Fibroblast of skin of back (primary cell): ENCODE measurements at places on chromosomes 1 and 21.

- DNase-seq, result no peak
Measured at GRCh38 chr1:209512821-209513220, 70.7 kb upstream of the CAMK1G start.

DNA sequence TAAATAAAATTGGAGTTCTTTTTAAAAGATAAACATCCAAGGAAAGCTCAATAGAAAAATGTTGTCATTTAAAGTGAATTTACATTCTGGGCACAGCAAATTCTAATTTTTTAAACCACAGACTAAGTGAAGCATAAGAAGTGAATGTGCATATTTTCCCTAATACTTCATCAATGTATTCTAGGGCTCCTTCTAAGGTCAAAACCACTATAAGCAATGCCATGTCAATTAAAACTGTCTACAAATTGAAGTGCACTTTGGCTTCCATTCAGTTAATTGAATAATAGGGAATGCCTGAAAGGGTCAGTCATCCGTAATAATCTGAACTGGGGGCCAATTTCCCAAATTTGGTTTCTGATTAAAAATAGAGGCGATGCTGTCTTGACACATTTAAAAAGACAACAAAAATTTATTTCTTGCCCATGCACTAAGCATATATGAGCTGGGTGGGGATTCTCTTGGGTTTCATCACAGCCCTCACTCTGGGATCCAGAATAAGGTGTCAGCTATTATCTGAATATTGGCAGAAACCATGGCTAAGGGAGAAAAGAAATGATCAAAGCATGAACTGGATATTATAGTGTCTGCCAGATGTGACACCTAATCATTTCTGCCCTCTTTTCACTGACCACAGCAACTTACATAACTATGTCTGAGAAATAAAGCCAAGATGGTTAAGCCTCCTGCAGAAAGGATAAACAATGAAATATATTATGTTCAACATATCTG, 660.6 kb upstream of the B3GALT2 start:
- DNase-seq, result peak; percentile 50

- peak; percentile 9 for DNase-seq
Measured at GRCh38 chr1:84996846-84997666, at the start of gene MCOLN2. Gene MCOLN2, minus strand, starts transcription at chr1:84997113. Its CDS starts 241 bp downstream, at chr1:84996872.

DNA sequence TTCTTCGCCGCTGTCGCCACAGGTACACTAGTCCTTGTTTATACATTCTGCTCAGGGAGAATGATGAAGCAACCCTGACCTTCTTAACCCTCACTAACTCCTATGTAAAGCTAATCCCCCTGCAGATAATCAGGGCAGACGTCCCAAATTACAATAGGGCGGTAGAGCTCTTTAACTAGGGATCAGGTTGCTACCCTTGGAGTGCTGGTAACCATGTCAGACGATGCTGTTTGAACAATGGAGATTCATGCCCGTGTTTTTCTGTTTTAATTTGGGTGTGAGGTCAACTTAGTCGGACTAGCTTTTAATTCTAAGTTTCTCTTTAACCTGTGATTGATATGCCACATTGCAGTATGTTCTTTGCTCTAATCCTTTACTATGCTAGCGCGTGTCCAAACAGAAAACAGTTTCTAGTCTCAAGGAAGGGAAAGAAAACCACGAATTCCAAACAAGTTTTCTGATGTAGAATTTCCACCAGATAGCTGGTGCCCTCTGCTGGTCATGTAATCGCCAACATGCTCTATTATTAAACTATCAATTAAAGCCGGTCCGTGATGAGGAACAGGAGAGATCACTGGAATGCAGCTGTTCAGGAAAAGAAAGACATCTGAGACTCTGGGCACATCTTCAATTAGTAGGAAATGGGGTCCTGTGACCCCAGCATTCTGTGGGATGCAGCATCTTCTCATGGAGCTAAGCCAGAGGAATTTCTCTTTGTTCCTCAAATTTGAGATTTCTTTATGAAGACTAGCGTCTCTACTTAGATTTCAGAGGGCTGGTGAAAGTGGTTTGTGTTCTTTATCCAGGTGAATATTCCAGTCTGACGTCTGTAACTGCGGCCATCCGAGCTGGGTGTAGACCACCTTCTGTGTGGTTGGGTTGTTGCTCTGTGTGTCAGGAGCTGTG, 18.3 kb upstream of the VAMP3 start:
- DNase-seq, result peak; percentile 68

GRCh38 chr1:31297277-31298247, 730 bp downstream of the ZCCHC17 start:
- DNase-seq, result peak; percentile 14

- DNase-seq, result peak; percentile 92
Measured at GRCh38 chr1:45803299-45803780, at the start of gene MAST2. Gene MAST2, plus strand, starts transcription at chr1:45803612. Its CDS starts 284 bp downstream, at chr1:45803896.

GRCh38 chr1:220135755-220136154, 41.8 kb downstream of the IARS2 start:
- no peak for DNase-seq

GRCh38 chr1:177585302-177586220, 384.3 kb downstream of the SEC16B start:
- DNase-seq, result no peak

DNA sequence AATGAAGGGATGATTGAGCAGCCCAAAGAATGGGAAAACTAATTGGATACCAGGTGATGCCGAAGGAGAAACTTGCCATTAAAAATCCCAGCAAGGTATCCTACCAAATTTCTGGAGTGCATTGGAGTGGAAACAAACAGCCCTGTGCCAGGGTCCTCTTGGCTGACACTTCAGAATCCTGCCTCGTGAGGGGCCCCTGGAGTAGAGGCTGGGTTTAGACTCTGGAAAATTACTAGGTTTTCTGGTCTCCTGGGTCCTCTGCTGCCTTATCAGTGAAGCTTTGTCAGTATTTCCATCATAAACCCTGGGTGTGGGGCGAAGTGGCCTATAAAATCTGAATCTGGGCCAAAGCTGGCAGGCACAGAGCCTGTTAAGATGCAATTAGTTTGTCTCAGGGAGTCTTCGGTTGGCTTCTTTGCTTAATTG, 289.2 kb upstream of the USP24 start:
- DNase-seq, result no peak

GRCh38 chr1:183864611-183865010, 59.7 kb downstream of the RGL1 start:
- no peak for DNase-seq

- DNase-seq, result no peak
Measured at GRCh38 chr1:86618358-86618757, 71.5 kb downstream of the CLCA4 start.

GRCh38 chr1:224623743-224624333, 7.7 kb downstream of the CNIH3 start:
- peak; percentile 96 for DNase-seq

DNA sequence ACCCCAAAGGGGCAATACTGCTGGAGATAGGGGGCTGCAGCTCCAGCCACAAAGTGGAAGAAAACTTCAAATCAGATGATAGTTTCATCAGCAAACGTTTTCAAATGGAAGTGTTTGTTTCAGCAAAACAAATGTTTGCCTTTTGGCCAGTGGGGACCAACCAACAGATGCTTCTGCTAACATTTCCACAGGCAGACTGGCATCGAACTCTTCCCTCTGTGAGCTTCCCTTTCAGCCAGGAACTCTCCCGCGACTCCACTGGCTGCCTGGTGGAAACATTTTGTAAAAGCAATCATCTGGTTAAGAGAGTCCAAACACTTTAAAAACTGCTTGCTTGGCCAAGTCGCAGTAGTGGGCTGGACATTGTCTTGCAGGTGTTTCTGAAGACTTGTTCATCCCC, 30.7 kb downstream of the CENPF start:
- DNase-seq, result no peak

GRCh38 chr1:92291372-92291999, 7.3 kb downstream of the GLMN start:
- DNase-seq, result peak; percentile 63

GRCh38 chr21:19368944-19369343, 965.4 kb upstream of the TMPRSS15 start:
- DNase-seq, result no peak

DNA sequence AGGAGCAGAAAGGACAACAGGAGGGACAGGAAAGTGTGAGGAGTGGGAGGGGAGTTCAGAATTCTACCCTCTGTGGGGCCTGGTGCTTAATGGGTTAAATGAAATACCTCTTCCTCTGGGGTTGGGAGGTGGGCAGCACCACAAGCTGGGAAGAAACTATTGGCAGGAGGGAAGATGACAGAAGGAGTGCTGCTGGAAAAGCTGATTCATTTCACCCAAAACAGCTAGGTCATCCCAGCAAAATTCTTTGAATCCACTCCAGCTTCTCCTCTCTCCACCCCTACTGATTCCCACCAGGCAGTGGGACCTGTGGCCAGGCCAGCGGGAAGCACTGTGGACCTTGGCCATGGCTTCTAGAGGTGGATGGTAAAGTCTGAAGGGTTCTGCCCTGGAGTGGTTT, 12.8 kb downstream of the BCAN start:
- no peak for DNase-seq

DNA sequence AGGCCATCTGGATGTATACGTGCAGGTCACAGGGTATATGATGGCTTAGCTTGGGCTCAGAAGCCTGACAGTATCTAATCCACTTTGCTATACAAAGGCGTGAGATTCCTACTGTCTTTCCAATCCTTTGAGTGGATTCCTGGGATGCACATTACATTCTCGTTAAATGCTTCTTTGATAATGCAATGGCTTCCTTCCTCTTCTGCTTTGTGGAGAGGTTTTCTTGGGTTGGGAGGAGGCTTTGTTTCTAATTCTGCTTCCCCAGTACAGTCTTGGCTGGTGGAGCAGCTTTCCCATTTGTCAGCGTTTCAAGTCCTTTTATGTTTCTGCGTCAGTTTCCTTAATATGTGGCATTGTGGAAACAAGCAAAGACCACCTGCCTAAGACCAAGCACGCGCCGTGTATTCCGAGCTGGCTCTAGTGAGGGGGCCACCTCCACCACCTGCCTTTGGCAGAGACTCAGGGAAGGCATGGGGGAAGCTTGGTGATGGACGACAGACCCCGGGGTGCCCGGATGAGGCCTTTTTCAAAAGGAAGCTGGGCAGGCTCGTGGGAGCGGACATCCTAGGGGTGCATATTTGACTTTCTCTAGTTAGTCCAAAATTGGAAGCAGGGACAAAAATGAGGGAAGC, 72.7 kb downstream of the WDR4 start:
- DNase-seq, result no peak

- no peak for DNase-seq
Measured at GRCh38 chr1:910311-910880, 13.3 kb upstream of the SAMD11 start.
